ENCODE measurements at places on chromosomes 2 and 18.
A peak's percentile ranks its signal among the peaks of the same experiment; 100 is the strongest.

DNA sequence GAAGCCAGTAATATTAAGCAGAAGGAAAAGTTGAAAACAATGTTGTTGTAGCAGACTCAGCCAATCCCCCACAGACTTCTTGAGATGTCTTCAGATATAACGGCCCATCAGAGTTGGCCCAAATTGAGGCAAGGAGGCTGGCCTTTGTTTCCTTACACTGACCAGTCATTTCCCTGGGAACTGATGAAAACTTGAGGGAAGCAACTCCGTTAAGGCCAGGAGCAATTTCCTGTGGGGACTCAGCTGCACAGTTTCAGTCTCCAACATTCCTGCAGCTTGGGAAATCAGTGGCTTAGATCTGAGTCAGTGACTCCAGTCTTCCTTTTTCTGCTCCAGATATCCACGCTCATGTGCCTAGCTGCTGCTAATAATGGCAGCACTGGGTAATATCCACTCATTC, 75.7 kb downstream of the FTCDNL1 start:
- DNase-seq = no peak

DNA sequence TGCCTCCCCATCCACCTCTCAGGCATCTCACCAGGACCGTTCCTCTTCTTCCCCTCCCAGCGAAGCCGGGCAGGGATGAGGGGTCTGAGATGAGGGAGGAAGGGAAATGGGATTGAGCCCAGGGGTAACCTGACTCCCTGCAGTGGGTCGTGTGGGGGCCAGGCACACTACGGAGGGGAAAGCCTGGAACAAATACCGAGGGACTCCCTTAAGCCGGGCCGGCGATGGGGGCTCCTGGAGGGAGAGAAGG, 250 bp upstream of the SPEG start:
- no peak for DNase-seq

DNA sequence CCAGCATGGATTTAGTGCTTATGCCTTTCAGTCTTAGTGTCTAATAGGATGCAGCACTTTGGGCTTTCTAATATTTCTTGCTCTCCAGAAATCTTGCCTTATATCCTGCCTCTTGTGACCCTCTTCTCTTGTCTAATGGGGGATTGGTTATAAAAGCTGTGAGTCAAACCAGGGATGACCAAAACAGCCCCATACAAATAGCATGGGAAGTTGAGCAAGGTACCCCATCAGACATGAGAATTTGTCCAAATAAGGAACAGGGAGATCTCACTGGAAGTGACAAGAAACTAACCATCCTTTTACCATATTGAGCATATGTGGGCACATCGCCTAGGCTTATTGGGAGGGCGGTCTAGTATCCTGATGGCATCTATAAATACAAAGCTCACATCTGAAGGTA, 78.8 kb upstream of the BZW1 start:
- DNase-seq = no peak

- no peak for DNase-seq
These were observed 20.8 kb upstream of the TUBB6 start for GRCh38 chr18:12287131-12287681.

GRCh38 chr2:195646424-195646823, 10.6 kb upstream of the SLC39A10 start:
- no peak for DNase-seq

GRCh38 chr2:137957033-137957432, 7.2 kb upstream of the HNMT start:
- DNase-seq = peak; percentile 94

Data from fibroblast of lung (primary cell).